CMK (cell line): ENCODE measurements at places on chromosomes 6 and 20.

GRCh38 chr6:166078294-166078693 lies 89.4 kb downstream of the TBXT start:
- no peak for DNase-seq

GRCh38 chr6:139174961-139175360 lies 40.1 kb downstream of the HECA start:
- no peak for DNase-seq

DNA sequence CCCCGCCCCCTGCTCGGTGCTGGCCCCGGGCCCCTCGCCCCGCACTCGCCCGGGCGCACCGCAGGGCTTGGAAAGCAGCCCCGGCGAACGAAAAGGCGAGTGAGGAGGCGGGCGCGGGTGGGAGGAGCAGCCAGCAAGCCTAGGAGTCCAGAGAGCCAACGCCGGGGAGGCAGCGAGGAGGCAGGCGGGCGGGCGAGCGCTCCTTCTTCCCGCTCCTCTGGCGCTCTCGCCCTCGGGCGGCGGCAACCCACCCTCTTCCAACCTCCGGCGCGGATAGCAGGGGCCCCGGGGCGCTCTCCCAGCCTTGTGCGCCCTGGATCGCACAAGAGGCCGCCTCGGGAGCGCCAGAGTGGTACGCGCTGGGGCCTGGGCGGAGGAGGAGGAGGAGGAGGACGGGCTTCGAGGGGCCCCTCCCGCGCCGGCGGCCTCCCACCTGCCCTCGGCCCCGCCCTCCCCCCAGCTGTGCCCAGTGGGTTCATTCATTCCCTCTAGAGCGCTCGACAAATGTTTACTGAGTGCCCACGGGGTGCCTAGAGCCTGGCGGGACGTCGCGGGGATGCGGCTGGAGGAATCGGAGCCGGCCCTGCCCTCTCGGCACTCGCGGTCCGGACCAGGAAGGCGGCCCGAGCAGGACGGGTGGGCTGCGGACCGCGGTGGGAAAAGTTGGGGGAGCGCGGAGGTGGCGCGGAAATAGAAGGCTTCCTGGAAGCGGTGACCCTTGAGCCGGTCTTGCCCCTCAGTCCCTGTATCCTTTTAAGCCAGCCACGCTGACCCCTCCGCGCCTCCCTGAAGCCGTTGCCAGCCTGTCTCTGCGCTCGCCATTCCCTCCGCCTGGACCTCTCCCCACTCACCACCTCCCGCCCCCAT lies at the start of gene BMP7:
Gene BMP7 (minus strand): TSS at position 351 of the 867 bp plus-strand sequence. CDS start 519 bp downstream, outside the sequence.
- DNase-seq: no peak

DNA sequence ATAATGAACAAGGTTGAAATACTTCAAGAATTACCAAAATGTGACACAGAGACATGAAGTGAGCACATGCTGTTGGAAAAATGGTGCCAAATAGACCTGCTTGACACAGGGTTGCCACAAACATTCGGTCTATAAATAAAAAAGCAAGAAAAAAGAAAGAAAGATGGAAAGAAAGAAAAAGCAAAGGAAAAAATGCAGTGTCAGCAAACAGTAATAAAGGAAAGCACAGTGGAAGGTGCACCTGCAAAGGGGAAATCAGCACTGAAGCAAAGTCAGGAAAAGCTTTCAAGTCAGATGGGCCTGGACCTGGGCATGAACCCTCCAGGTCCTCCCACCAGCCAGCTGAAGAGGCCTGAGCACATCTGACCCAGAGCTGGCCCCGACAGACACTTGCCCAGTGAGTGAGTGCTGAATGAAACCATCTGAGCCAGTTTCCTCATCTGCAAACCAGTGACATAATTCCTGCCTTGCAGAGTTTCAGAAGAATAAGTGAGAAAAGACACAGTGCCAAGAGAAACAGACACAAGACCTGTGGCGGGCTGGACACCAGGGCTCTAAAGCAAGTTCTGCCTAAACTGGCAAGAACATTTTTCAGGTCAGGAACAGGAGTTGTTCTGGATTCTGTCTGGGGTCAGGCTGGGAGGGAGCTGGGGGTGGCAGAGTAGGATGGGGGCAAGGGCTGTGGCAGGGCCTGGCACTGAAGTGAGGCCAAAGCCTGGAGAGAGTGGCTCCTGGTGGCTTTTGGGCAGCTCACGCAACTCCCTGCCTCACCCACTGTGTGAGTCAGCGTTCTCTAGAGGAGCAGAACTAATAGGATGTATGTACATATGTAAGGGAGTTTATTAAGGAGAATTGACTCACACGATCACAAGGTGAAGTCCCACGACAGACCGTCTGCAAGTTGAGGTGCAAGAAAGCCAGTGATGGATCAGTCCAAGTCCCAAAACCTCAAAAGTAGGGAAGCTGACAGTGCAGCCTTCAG lies 23.9 kb upstream of the MICB start:
- DNase-seq: no peak

- DNase-seq: no peak
Observed at GRCh38 chr6:134007077-134007476, 45.3 kb downstream of the SLC2A12 start.

DNA sequence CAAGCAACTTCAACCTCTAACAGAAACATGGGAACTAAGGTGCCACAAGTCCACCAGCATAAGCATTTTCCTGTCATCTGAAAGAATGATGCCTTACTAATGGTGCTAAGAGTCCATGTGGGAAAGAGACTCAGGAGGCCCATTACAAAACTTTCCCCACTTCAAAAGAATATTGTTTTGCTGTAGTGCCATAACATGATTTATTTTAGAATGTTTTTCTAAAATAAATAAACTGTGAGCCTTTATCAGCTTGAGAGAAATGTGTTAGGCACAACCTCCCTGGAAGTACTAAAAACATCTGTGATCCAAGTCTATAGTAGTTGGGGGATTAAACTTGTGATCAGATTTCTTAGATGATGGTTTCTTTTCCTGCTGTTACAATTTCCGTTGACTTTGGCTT lies 330.1 kb upstream of the MAP3K7 start:
- DNase-seq: no peak

- no peak for DNase-seq
Observed at GRCh38 chr6:5435449-5435848, 174.1 kb downstream of the FARS2 start.

GRCh38 chr6:35080016-35080680 lies 61.0 kb downstream of the TCP11 start:
- no peak for DNase-seq

GRCh38 chr20:58714923-58715351 lies 22.3 kb downstream of the NPEPL1 start:
- DNase-seq: no peak

- DNase-seq: no peak
Observed at GRCh38 chr6:142401838-142402237, 100.0 kb downstream of the ADGRG6 start.

DNA sequence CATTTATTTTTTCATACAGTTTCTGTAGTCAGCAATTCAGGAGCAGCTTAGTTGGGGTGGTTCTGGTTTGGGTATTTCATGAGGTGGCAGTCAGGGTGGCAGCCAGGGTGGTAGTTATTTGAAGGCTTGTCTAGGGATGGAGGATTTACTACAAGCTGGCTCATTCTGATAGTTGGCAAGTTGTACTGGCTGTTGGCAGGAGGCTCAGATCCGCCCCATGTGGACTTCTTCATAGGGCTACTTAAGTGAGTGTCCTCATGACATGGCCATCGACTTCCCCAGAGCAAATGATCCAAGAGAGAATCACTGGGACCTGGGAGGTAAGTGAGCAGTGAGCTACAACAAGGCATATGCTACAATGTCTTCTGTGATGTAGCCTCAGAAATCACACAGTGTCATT lies 22.4 kb upstream of the CDKAL1 start:
- no peak for DNase-seq

DNA sequence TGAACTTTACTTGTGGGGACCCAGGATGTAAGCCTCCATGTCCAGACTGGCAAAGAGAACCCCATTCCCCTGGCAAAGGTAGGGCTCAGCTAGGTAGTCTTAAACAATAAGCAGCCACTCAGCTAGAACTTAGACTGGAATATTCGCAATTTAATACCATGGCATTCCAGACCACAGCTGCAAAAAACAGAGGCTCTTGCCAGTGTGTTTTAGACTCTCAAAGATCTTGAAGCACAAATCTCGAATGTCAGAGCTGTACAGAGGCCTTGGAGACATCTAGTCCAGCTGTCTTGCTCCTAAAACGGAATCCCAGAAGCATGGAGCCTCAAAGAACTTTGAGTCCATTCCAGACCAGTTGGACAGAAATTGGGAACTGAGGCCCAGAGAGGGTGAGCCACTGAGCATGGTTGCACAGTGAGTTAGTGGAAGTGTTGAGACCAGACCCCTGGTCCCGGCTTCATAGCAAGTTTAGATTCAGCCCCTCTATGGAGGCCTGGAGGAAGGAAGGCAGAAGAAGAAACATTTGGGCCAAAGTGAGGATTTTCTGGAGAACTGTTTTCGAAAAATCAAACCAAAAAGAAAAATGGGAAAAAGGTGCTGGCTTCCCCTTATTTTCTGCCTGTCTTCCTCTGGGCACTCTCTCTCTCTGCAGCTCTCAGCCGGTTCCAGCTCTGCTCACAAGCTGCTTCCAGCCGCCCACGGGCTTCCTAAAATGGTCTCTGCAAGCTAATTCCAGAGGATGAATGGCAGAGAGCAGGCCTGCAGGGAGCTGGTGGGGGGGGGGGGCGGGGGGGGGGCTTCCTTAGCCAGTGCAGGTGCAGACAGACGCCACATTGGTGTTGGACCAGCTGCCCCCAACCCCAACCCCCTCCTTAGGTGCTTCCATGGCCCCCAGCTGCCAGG lies 32.4 kb downstream of the AAR2 start:
- DNase-seq: no peak

- no peak for DNase-seq
Observed at GRCh38 chr6:99743647-99744046, 137.0 kb downstream of the PRDM13 start.

DNA sequence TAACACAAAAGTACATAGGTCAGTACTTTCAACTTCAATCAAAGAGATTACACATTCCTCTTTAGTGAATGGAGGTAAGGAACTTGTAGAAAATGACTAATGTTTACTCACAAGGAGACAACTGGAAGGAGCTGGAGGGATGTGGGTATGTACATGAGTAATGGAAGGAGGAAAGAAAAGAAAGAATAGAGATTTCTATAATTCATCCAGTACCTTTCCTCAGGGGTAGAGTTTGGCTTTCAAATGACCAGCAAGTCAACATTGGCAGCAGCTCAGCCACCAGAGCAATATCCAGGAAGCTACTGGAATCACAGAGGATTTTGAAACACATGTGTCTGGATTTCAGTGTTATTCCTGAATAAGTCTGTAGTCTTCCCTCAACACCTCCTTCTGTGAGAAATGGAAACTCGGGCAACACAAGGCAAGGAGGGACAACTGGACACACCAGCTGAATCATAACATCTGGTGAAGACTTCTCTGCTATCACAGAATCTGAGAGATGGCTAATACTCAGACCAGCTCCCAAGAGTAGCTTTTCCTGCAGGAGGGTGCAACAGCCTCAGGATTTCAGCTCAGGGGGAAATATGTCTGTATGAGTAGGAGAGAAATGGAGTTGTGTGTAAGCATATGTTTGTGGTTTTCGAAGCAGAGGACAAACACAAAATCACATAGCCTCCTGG lies 98.8 kb downstream of the HAO1 start:
- DNase-seq: no peak

GRCh38 chr6:21998582-21998981 lies 298.3 kb downstream of the PRL start:
- no peak for DNase-seq

GRCh38 chr20:64143018-64143801 lies 21.0 kb upstream of the MYT1 start:
- DNase-seq: no peak

- DNase-seq: no peak
Observed at GRCh38 chr6:27962506-27962905, 5.5 kb downstream of the OR2B6 start.

GRCh38 chr6:84733889-84734288 lies 30.5 kb downstream of the TBX18 start:
- no peak for DNase-seq

DNA sequence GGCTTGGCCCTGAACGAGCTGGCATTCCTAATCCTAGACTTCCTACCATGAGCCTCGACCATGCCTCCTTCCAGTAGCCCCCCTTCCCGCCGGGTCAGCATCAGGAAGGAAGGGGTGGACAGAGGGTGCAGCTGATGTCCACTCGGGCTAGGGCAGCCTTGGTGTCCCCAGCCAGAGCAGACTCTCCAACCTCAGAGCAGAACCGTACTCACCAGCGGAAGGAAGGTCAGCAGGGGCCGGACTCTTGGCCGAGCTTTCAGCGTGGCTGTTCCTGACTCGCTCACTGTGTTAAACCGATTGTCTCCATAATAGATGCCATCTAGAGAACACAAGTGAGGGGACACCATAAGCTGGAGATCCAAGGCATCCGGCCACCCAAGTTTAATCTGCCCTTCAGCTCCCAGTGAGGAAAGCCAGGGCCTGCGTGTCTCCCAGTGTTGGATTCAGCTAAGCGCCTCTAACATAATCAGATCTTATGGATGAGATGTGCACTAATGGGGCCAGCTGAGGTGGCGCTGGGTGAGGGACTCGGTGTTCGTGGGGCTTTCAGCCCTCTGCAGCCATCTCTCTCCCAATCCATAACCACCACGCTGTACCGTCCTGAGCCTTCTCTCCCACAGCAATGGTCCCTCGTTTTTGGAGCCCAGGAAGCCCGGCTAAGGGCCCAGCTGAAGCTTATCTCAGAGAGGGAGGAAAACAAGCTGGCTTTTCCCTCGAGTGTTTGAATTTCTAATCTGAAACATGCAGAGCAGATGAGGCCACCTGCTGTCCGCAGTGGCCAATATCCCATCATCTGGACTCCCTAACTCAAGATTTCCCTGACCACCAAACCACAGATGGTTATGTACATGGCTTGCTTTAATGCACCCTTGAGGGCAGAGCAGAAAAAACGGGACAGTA lies 13.7 kb downstream of the C6orf132 start:
- DNase-seq: no peak

DNA sequence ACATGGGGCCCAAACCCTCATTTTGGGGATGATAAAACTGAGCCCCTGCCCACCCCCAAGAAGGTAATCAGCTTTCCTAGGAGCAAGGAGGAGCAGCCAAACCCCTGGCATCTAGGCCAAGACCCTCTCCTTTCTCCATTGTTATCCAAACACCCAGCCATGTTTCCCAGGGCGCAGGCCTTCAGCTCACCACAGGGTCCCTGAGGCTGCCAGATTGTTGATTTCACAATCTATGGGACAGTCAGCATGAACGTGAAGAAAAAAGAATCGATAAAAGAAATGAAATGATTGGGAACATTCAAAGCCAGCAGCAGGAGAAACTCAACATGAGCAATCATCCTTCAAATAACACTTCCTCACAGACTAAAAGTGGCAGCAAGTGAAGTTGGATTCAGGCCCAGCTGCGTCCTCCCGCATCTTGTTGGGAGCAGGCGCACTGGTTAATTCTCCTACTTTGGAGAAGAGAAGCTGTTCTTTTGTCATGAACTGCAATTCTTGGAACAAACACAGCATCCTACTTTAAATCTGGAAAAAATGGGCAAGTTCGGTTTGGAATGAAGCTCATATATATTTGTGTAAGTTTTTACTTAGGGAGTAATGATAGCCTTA lies 241.8 kb upstream of the PRDM1 start:
- DNase-seq: no peak
